ENCODE measurements at places on chromosomes 4 and X. TPM values are rescaled to one million over a fixed set of nuclear protein-coding genes. Genes with fewer than 3 reads are reported as not detected.

GPRASP1 gene
- 4.8 TPM for total RNA-seq

GRCh38 chrX:13090339-13091110 is 46.1 kb upstream of the FAM9C start:
- DNase-seq: no peak

- DNase-seq: no peak
Observed at GRCh38 chr4:78634011-78634664, 82.6 kb downstream of the ANXA3 start.

DNA sequence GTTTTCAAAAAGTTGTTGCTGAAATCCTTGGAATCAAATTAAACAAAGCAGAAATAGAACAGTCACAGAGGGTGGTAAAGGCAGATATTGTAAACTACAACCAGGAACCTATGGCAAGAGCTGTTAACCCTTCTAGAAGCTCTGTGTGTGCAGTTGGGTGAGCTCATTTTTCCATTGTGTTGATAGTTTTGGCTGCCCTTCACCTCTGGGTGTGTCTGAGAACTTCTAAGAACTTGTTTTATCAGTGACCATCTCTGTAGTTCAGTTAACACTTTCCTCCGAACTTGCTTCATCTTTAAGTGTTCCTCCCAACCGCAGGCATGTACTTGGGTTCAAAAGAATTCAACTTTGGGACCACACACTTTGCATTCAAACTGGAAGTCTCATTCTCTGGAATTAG is 32.7 kb downstream of the RBMX start:
- DNase-seq: no peak

- DNase-seq: no peak
Observed at GRCh38 chrX:129719931-129720530, 18.7 kb upstream of the XPNPEP2 start.

- DNase-seq: no peak
Observed at GRCh38 chrX:121165930-121166359, 118.5 kb downstream of the GLUD2 start.

- DNase-seq: no peak
Observed at GRCh38 chr4:95537863-95538488, 10.8 kb downstream of the UNC5C start.

All from Peyer's patch (tissue), 4 donors.